ENCODE measurements at places on chromosomes 12 and 14. TPM values are rescaled to one million over a fixed set of nuclear protein-coding genes. Genes with fewer than 3 reads are reported as not detected.

The KLC1 gene
- total RNA-seq, result 102 TPM

The ABCB9 gene
- total RNA-seq, result 7.3 TPM

The CIROP gene
- not detected for total RNA-seq

The B4GALNT3 gene
- total RNA-seq, result 30.8 TPM

The FAM222A gene
- total RNA-seq, result 4.8 TPM

The LRP6 gene
- 32.2 TPM for total RNA-seq

The ADAM20 gene
- not detected for total RNA-seq

The PLEKHG7 gene
- total RNA-seq, result 0.13 TPM

The SOX5 gene
- total RNA-seq, result 0.57 TPM

The MMP19 gene
- total RNA-seq, result not detected

The RNASE11 gene
- not detected for total RNA-seq

The DYRK4 gene
- 6.5 TPM for total RNA-seq

The RERG gene
- total RNA-seq, result not detected

The NPFF gene
- not detected for total RNA-seq

The HCAR2 gene
- total RNA-seq, result 1.1 TPM

The TTC6 gene
- 6.3 TPM for total RNA-seq

The TAS2R31 gene
- 2.3 TPM for total RNA-seq
